ENCODE measurements at places on chromosomes 6 and 20.

GRCh38 chr6:35298625-35299140, 1.1 kb downstream of the DEF6 start:
- DNase-seq, result no peak

GRCh38 chr20:62652041-62652893, 10.0 kb downstream of the SLCO4A1 start:
- DNase-seq, result peak; percentile 28

GRCh38 chr20:23874747-23875146, 4.8 kb downstream of the CST5 start:
- DNase-seq, result no peak

DNA sequence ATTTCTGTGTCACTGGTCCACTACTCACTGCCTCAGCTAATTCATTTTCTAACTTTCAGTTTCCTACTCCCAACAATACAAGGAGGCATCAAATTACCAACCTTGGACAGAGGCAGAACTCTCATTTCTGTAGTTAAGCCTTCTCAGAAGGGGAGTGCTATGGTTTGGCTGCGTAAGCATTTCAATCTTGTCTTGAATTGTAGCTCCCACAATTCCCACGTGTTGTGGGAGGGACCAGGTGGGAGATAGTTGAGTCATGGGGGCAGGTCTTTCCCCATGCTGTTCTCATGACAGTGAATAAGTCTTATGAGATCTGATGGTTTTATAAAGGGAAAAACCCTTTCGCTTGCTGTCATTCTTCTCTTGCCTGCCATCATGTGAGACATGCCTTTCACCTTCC, 22.9 kb downstream of the HLA-DRA start:
- DNase-seq, result peak; percentile 10

GRCh38 chr6:22570185-22570551, 802 bp downstream of the HDGFL1 start:
- DNase-seq, result no peak

GRCh38 chr6:140225701-140226436, 851.4 kb upstream of the CITED2 start:
- DNase-seq, result no peak

DNA sequence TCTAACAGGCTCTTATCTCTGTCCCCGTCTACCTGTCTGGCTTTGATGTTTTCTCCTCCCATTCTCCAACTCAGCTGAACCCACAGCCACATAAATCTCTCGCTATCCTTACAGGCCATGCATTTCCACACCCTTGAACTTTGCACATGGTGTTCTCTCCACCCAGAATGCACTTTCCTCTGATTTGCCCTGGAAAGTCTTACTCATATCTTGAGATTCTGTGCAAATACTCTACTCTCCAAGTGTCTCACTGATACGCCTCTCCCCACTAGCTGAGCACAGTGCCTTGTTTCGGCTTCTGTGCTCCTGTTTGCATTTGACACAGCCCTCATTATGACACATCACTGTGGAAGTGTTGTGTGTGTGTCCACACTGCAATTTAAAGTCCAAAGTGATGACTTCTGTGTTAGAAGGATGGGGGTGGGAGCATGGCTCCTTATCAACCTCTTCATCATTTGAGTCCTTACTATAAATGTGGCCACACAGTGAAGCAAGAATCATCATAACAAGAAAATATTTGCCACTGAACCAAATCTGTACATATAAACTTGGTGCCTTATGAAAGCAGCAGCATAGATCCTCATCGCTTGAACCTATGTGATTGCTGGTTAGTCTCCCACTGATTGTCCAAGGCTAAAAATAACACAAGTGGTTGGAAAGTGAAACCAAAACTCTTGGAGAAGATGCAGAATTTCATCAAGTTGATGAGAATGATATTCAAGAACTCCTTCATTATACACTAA, 5.5 kb upstream of the PRELID3B start:
- DNase-seq, result no peak

- DNase-seq, result no peak
Measured at GRCh38 chr6:125316621-125317020, 14.9 kb upstream of the HDDC2 start.

DNA sequence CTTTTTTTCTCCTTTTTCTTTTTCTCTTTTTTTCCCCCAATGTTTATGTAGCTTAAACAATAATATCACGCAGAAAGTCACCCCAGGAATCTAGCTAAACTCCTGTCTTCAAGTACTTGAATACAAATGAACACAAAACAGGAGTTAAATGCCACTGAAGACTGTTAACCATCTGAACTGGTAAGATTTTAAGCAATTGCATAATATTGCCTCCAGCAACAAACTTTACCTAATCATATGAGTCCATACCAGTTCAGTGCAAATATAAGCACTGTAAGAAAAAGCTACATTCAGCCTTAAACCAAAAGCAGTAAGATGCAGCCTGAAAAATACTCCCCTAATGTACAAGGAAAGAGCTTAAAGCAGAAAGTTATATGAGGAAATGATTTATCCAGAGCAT, 173.9 kb upstream of the TFAP2D start:
- DNase-seq, result no peak

DNA sequence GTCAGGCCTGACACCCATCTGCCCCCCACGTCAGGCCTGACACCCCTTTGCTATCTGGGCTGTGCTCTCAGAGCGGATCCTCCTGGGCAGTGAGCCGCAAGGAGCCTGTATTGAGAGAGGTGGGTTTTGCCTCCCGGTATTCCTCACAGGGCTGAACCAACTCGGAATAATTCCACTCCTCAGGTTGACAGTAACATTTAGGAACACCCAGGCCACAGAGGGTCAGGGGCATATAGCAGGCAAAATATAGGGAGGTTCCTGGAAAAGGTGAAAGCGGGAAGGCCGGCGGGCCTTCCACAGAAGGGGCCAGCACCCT, 6.8 kb upstream of the FGD2 start:
- no peak for DNase-seq

DNA sequence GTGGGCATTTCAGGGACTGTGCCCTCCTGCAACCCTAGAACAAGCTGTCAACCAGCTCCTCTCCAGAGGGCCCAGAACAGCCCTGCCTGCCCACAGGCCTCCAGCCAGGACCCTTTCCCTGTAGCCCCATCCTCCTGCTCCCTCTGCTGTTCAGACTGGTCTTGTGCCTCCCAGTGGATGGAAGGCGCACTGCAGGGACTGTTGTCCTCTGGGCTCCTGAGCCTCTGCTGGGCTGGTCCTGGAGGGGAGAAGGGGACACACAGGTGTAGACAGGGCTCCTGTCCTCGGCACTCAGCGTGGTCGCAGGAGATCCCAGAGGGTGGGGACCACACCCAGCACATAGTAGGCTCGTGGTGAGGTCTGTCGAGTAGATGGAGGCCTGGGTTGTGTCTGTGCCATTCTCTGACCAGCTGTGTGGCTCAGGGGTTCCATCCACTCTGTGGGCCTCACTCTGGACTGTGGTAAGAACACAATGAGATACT, 11.5 kb downstream of the ITPR3 start:
- DNase-seq, result no peak

GRCh38 chr20:35821807-35822242, 50.0 kb downstream of the PHF20 start:
- DNase-seq, result no peak

- no peak for DNase-seq
Measured at GRCh38 chr20:51727872-51728271, 40.3 kb downstream of the ATP9A start.

DNA sequence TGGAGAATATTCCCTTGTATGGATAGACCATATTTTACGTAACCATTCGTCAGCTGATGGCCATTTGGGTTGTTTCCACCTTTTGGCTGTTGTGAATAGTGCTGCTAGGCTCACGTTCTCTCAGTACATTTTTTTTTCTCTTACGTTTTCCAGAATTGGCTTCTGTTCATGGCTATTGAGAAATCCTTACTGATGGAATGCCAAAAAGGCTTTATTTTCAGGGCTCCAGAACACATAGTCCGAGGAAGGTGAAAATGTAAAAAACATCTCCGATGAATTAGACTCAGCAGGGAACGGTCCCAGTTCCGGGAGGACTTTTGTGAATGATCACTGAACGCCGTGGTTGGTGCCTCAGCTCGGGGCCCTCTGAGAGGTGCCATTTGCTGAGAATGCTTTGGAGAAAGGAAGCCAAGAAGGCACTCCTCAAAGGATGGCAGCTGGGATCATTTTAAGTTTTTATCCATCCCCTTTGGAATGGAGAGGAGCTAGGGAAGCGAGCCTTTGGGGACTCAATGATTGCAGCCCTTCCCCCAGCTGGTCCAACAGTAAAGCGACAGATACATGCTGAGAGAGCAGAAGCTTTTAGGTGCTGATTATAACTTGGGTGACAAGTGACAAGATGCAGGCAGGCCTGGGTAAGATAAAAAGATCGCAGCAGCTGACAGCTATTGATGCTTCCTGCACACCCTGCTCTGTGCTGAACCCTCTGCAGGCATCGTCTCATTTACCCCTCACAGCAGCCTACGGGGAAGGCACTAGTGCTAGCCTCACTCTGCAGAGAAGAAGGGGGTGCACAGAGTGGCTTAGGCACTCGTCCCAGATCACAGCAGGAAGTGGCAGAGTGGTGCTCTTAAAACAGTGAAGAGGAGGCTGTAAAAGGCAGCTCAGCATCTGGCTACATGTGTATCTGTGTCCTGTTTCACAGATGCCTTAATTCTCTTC, 133.4 kb upstream of the KCNG1 start:
- DNase-seq, result no peak

DNA sequence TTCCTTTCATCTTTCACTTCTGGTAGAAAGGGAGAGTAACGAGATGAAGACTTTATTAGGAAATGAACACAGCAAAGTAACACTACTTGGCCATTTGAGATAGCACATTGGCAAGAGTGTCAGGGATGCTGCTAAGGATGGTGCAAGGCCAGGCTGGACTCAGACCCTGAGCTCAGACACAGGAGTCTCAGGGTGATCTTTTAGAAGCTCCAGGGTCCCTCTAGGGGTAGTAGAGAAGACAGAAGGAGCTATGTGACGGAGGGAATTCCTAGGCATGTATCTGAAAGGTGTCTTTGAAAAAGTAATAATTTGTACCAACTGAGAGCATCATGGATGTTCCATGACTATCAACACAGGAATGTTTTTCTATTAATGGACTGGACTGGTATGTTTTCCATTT, 436.5 kb downstream of the DHX35 start:
- no peak for DNase-seq

- no peak for DNase-seq
Measured at GRCh38 chr6:10759312-10759839, 11.8 kb downstream of the TMEM14B start.

DNA sequence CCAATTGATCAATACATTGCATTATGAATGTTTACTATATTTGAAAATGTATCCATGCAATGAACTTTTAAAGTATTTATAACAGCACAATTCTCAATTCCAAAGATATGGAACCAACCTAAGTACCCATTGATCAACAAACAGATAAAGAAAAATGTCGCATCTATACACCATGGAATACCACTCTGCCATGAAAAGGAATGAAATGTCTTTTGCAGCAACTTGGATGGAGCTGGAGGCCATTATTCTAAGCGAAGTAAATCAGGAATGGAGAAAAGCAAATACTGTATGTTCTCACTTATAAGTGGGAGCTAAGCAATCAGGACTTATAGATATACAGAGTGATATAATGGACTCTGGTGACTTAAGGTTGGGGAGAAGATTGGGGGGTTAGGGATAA, 22.9 kb downstream of the SRPK1 start:
- no peak for DNase-seq

DNA sequence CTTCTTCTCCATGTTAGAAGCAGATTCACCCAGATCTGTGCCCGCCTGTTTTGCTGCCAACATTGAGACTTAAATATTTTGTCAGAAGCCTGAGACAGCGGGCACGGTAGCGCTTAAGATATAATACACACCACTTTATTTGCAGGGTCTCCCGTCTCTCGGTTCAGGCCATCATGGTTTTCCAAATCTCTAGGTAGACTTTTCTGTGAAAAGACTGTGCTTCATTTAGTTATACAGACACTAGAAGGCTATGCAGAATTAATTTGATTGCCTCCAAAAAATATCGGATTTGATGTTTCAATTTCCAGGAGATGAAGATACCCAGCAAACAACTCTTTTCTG, 598 bp downstream of the TBP start:
- no peak for DNase-seq

DNA sequence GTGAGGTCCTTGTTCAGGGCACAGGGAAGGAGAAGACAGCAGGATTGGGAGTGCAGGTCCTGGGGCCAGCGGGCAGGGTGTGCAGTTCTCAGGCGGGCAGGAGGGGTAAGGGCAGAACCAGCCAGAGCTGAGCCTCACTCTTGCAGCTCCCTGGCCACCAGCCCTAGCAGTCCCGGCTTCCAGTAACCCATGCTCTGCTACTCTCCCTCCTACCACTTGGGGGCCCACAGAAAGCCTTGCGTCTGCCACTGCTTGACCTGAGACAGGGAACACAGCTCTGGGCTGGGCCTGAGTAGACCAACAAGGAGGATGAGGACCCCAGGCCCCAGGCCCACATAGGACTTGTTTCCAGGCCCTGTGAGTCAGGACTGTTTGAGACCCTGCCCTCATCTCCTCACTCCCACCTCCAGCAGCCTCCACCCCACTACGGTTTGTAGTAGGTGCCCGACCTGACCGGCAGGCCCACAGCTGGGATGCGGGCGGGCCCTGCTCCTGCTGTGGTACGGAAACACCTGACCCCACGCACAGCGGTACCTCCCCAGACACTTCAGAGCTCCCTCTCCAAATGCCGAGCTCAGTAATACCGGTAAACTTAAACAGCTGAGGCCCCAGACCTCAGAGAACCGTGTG, 39.2 kb downstream of the KCNK5 start:
- DNase-seq, result no peak

GRCh38 chr6:100296810-100297544, 167.7 kb downstream of the SIM1 start:
- DNase-seq, result no peak

DNA sequence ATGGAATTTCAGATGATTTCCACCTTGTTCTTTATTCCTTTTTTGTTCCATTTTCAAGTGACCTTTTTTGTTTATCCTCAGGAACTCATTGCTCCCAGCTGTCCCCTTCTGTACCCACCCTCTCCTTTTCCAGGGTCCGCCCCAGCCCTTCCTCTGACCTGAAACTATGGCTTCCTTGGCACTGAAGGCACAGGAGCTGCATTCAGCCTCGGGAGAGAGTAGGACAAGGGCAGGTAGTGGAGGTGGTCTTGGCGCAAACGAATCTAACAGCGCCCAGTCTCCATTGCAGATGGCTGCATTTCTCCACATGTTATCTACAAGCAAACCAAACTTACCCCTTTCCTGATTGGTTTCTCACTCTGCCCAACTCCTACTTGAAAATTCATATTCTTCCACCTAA, 8.8 kb upstream of the ULBP2 start:
- no peak for DNase-seq

DNA sequence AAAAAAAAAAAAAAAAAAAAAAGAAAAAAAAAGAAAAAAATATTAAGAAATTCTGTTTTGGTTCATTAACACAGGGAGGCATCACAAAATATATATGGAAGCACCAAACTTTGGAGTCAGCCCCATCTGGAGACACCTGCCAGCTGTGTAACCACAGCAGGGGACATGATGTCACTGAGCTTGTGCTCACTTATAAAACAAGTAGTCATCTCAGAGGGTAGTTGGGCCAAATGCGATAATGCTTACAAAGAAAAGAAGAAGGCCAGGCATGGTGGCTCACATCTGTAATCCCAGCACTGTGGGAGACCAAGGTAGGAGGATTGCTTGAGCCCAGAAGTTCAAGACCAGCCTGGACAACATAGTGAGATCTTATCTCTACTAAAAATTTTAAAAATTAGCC, 1.1 kb upstream of the BNIP5 start:
- DNase-seq, result no peak

- DNase-seq, result peak; percentile 76
Measured at GRCh38 chr6:158817728-158818580, 1.2 kb downstream of the EZR start.

Measured in stimulated activated CD4-positive, alpha-beta T cell treated with anti-CD3 and anti-CD28 coated beads, Interleukin-15, amount 100 ng/mL, for 1 hour (primary cell).